Posterior cingulate gyrus (tissue), 11 donors: ENCODE measurements at places on chromosomes 5 and 9.

GRCh38 chr5:389197-389821 is 53.7 kb upstream of the EXOC3 start:
- DNase-seq, result no peak

DNA sequence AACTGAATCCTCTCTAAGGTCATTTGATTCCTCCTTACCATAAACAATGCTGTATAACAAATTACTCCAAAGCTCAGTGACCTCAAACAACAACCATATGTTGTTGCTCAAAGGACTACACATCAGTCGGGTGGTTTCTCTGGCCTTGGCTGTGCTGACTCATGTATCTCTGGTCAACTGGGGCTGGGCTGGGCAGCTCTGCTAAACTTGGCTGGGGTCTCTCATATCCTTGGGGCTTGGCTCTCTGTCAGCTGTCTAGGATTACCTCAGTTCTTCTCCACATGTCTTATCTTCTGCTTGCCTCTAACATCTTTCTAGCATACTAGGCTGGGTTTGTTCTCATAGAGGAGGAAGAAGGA is 86.4 kb downstream of the GALNT10 start:
- DNase-seq, result no peak

GRCh38 chr5:106258591-106259125 is 1412.1 kb downstream of the EFNA5 start:
- DNase-seq, result no peak

DNA sequence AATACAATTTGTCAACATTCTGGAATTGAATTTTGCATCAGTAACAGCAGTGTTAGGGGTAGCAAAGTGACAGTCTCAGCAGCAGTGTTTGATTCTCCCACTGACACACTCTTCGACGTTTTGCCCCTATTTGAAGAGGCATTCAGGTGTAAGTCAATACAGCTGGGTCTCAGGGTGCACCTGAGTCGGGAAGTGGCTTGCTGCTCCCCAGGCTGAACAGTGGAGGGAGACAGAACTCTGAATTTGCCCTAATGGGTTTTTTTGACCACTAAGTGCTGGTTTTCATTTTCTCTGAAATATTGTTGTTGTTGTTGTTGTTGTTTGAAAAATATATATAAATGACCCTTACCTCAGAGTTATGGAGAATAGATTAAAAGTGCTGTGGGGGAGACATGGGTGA is 223.2 kb downstream of the TLR4 start:
- DNase-seq, result no peak

DNA sequence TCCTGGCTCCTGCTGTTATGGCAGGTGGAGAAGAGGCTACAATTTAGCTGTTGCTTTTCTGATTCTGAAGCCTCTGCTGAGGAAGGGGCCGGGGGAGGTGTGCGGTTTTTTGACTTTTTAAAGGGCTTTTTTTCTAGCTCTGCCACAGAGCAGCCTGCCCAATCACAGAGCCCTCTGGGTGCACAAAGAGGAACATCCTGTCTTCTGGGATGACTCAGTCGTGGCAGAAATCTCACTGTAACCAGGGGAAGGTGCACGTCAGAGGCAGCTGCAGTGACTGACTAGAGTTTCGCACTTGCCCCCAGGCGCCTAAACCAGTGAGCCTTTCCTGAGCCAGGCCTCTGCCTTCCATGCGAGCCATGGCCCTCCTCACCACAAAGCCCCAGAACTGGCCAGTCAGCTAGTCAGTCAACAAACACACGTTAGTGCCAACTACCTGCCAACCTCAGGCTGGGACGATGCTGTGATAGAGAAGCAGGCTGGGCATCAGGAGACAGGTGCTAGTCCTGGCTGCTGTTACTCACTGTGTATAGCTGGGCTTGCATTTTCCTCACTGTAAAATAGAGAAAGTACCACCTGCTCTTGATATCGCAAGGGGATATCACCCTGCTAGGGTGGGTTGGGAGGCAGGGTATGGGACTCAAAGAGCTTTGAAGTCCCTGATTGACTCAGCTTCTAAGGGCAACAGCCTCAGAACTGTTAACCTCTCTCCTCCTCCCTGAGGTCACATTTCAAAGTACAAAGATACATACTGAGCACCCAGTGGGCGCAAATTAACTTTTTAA is 2.2 kb downstream of the AKNA start:
- DNase-seq, result no peak

DNA sequence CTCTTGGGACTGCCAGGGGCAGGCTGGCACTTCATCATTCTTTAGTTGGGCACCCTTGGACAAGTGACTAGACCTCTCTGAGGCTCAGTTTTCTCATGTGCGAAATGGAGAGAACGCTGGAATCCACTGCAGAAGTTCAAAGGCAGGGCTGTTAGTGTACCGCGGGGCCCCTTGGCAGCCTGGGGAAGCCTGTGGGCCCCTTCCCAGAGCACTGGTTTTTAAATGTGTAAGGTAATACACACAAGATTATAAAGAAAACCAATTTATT is 209.5 kb upstream of the MVB12B start:
- no peak for DNase-seq

DNA sequence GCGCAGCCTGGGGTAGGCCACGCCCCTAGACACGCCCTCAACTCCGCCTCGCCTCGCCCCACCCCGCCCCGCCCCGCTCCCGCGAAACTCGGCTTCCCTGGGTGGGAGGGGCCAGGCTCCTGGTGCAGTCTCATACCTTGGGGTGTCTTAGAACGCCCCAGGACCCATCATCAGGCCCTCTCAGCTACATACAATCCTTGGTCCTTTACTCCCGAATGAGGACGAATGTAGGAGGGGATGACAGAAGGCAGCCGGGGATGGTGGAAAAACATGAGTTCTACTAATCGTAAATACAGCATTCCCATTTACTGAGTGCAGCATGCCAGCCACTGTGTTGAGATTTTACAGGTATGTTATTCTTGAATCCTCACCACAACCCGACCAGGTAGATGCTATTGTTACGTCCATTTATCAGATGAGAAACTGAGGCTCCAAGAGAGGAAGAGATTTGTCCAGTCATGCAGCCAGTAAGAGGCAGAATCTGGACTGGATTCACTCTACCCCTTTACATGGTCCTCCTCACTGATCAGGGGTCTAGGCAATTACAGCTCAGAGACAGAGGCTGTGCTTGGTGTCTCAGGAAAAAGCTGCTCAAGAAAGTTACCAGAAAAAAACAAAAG is 6.8 kb downstream of the SH2D3C start:
- no peak for DNase-seq

DNA sequence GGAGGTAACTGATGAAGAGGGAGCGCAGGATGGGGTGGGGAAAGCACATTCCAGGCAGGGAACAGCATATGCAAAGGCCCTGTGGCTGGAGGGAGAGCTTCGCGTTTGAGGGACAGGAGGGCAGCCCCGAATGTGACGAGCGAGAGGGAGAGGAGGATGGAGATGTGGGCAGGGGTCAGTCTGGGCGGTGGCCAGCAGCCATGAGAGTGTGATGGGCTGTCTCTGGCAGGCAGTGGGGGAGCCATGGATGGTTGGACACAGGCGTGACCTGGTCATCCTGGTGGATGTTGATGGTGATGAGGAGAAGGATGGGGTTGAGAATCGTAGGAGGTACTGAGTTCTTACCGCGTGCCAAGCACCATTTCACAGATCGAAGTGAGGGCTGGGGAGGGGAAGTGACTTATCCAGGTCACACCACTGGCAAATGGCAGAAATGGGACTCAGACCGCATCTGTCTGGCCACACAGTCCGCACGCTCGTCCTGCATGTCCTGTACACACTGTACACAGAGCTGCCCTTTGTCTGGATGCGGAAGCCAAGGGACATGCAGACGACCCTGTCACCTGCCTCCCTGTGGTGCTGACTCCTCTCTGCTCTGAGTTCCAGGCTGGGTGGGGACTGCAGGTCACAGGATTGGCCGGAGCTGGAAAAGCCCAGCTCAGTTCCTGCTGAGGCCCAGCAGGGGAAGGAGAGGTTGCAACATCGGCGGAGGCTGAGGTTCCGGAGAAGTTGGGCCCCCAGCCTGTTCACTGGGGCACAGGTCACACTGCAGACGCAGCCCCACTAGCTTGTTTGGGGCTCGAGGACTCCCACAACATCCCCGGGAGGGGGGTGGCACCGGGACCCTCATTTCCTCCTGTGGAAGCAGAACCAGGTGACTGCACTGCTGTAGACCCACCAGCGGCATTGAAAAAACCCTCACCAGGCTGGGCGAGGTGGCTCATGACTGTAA is 165.6 kb upstream of the IER5L start:
- DNase-seq, result peak; percentile 39

- DNase-seq, result no peak
Measured at GRCh38 chr5:156328161-156328560, 1.2 kb downstream of the SGCD start.

DNA sequence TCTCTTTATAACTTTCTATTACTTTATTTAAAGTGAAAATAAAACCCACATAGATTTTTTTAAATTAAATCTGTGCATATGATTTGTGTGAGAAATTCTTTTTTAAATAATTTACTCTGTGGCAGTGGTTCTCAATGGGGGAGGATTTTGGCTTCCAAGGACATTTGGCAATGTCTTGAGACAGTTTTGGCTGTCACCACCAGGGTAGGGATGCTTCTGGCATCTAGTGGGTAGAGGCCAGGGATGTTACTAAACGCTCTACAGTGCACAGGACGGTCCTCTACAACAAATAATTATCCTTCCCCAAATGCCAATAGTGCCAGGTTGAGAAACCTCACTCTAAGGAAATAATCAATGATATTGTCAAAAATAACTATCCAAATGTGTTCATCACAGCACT is 177.9 kb upstream of the CCNG1 start:
- no peak for DNase-seq

- no peak for DNase-seq
Measured at GRCh38 chr5:135304352-135305221, 94.4 kb downstream of the MACROH2A1 start.

DNA sequence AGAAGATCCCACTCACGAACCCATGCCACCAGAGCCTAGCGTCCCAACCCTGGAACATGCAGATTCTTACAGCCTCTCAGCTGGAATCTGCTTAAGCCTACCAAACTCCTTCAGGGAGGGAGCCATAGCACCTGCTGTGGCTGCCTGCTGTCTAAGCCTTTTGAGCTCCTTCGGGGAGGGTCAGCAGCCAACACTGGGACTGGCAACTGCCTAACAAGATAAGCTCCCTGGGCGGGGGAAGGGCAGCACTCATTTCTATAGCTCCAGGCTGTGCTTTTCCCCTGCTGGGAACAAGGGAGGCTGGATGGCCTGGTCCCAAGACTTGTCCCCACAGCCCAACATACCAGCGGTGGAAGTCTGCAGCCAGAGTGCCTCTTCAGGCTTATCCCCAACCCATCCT is 199.1 kb upstream of the OR13F1 start:
- DNase-seq, result no peak

GRCh38 chr5:157381746-157382145 is 78.3 kb upstream of the NIPAL4 start:
- no peak for DNase-seq

DNA sequence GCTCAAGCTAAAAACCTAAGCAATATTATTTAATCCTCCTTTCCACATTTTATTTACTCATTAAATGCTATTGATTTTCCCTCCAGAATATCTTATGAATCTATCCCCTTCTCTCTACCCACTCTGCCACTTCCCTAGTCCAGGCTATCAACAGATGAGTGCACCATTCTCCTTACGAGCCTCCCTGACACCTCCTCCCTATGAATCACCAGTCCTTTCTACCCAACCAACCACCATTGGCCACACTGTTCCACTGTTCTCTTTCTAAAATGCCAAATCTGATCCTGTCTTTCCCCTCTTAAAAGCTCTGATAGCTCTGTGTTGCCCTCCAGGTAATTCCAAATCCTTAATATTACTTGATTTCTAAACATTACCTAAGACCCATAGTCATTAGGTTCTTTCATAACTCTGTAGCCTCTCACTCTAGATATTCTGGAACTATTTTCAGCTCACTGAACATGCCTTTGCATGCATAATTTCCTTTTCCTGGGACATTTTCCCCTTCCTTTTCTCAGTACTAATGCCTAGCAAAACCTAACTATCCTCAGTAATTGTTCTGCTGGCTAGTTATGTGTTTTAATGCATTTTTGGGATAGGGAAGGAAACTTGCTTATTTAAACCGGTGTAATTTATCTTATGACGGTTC is 126.3 kb downstream of the UNC13B start:
- DNase-seq, result no peak

- no peak for DNase-seq
Measured at GRCh38 chr9:114115654-114116125, 16.6 kb upstream of the KIF12 start.

GRCh38 chr5:885529-885928 is 7.1 kb downstream of the BRD9 start:
- no peak for DNase-seq

- no peak for DNase-seq
Measured at GRCh38 chr9:33227008-33227398, 13.0 kb upstream of the SPINK4 start.

DNA sequence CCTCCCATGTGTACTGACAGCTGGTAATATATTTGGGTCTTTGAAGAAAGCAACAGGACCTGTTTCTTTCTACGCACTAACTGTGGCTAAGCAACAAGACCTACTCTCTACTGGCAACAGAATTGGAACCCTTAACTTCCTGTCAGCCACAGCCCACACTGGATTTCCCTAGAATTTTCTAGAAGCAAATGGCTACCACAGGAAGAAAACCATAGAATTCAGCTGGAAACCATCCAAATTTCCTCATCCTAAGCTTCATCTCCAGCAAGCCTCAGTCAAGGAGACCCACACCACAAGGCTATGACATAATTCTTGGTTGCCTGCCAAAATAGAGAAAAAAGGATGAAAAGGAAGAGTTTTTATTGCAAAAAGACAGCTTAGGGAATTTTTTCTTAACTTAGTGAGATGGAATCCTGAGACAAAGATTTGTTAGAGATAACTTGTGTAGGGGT is 171.8 kb upstream of the TNC start:
- DNase-seq, result no peak

DNA sequence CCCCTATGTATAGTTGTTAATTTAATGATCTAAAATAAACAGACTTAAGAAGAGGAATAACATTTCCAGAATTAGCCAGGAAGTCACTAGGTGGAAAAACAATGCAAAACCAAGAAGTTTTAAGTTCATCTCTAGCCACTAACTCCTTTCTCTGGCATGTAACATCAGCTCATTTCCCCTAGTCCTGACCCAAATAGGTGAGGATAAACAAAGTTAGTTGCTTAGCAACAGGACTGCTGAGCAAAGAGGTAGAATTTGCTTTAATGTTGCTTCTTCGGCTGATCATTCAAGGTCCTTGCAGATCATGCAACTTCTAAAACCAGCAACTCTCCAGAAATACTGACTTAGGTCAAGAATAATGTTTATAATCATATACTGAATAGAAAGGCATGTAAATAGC is 675.8 kb downstream of the CETN3 start:
- DNase-seq, result no peak

DNA sequence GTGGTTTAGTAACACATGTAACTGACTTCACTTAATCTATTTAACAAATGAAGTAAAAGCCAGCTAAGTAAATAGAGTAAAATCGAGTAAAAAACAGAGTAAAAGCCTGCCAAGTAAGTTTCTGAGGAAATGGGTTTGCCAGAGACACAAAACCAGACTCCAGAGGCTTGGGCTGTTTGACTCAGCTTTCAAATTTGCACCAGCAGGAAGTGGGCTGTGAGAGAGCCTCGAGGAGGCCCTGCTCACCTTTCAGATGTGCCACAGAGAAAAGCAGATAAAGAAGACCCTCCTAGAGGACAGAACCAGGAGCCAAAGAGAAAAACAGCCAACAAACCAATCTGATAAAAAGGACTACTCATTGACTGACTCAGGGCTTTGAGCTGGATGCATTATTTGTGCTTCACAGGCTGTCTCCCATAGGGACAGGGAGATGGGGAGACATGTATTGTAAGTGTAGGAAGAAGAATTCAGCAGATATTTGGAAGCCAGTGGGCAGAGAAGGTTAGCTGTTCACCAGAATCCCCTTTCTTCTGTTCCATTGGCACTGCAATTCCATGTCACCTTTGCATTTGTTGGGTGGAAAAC is 14.4 kb upstream of the AMACR start:
- no peak for DNase-seq

- DNase-seq, result no peak
Measured at GRCh38 chr5:173281910-173282309, 46.3 kb downstream of the STC2 start.
